T1000 (cell line): ENCODE measurements at places on chromosomes 13 and 19.

DNA sequence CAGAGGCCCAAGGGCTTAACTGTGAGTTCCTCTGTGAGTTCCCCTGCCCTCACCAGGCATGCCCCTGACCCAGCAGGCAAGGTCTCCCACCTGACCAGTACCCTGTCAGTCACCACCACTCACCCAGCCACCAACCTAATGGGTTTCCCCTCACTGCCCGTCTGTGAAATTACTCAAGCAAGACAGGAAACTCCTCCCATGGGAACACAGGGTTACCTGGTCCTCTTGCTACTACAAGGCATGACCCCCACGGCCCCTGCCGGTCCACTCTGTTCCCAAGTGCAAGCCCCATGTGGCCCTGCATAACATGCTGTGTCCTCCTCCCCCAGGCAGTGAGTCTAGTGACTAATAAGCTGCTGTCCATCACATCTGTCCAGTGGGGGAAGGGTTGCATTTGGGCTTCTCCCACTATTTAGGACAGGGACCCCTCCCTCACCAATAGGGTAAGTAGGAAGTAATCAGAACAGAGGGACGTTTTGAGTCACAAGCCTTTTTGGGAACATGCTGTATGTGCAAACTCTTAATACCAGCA, 8.0 kb upstream of the DHRS12 start:
- DNase-seq: no peak

- DNase-seq: no peak
Measured at GRCh38 chr19:48247212-48247611, 8.5 kb downstream of the CARD8 start.

DNA sequence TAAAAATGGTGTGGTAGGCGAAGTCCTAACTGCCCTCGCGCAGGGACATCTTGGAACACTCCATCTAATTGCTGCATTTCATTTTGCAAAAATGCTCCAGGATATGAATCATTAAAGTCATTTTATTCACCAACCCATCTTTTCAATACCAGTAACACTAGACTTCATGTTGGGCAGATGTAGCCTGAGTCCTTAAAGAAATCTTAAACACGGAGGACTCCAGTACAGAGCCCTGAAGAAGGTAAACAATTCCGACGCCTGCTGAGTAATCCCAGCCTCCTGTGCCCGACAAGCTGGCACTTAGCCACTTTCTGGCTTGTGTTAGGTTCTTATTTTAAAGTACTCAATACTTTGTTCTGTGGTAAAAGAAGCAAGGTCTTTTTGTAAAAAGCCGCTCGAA, 58.0 kb upstream of the IRS2 start:
- no peak for DNase-seq

- DNase-seq: no peak
Measured at GRCh38 chr13:46633416-46633815, 80.4 kb downstream of the LRCH1 start.

- DNase-seq: no peak
Measured at GRCh38 chr19:3061182-3062161, 823 bp downstream of the TLE5 start.

DNA sequence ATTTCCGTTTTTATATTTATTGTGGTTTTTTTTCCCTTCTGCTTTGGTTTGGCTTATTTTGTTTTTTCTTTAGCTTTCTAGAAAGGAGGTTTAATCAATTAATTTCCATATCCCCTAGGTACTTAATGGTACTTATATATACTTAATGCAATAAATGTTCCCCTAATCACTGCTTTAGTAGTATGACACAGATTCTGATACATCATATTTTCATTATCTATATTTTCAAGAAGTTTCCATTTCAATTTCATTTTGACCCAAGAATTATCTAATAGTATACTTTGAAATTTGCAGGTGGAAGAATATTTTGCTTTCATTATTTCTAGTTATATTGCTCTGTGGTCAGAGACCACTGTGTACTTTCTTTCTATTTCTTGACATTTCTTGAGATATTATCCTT, 66.6 kb upstream of the STK24 start:
- no peak for DNase-seq

DNA sequence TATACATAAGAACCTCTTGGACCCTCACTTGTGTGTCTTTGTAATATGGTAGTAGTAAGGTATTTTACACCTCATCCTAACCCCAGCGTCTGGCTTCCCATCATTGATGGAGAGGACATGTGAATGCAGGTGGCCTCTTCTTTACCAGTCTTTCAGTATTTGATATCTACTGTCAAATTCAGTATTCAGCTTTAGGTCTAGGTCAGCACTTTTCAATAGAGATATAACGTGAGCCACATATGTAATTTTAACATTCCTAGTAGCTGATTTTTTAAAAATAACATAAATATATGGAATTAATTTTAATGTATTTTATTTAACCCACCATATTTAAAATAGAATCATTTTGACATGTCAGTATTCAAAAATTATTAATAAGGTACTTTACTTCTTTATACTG, 2.9 kb downstream of the RAP2A start:
- DNase-seq: no peak

DNA sequence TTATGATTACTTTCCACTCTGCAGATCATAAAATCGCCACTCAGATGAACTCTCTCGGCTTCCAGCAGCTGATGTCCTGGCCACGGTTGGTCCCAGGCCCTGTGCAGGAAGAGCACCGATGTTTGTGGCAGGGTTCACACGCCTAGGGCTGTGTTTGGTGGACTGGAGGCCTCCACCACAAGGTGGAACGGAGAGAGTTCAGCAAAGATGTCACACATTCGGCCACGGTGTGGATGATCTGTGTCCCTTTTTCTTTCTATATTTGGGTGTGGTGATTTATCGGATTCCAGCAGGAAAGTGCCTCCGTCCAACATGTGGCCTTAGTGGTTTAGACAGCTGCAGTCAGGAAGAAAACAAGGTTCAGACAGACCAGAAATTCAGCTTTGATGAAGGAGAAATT, 521 bp upstream of the SHISA2 start:
- DNase-seq: no peak

- no peak for DNase-seq
Measured at GRCh38 chr13:96011291-96011872, 41.8 kb downstream of the UGGT2 start.

GRCh38 chr19:5804516-5805461, at the start of gene NRTN:
Gene NRTN, plus strand, starts transcription at chr19:5805067. Its CDS starts 19,099 bp downstream, at chr19:5824166.
- no peak for DNase-seq

DNA sequence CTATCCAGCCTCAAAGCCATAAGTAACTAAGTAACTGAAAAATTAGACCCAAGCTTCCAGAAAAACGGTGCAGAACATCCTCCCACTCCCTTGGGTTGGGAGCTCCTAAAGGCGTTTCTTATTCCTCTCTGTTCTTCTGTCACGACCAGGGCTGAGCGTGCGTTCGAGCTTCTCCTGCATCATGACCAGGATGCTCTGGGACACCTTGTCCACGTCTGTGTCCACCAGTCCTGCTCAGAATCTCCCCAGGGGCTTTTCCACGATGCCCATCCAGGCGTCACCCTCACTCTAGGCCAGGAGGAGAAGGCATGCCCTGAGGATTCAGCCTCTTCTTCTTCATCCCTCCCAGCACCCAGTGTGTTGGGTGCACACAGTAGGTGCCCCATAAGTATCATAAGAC, 37.8 kb upstream of the GAS6 start:
- no peak for DNase-seq

DNA sequence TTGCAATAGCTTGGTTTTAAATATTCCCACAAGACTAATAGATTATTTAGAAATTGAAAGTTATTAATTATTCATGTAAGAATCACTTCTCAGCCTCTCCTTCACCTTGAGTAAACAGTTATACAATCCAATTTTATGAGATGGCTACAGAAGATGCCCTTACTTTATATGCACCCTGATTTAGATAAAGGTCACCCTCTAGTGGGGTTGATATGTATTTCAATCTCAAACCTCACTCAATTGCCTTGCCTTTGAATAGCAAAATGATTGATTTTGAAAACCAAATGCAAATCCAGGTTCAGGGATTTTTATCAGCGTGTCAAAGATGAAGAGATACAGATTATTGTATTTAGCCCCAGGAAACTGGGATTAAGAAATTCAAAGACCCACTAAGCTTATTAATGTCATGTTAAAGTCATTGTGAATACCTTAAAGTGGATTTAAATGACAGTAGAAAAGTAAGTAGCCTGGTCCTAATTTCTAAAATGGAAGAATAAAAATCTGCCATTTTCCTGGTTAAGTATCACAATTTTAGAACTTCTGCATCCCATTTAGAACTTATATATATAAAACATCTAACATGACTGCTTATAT, 305.1 kb downstream of the ITGBL1 start:
- DNase-seq: no peak

- DNase-seq: no peak
Measured at GRCh38 chr19:55643887-55644176, 383 bp downstream of the ZNF581 start.
